ENCODE measurements at places on chromosomes 7 and 10.
A peak's percentile ranks its signal among the peaks of the same experiment; 100 is the strongest.

DNA sequence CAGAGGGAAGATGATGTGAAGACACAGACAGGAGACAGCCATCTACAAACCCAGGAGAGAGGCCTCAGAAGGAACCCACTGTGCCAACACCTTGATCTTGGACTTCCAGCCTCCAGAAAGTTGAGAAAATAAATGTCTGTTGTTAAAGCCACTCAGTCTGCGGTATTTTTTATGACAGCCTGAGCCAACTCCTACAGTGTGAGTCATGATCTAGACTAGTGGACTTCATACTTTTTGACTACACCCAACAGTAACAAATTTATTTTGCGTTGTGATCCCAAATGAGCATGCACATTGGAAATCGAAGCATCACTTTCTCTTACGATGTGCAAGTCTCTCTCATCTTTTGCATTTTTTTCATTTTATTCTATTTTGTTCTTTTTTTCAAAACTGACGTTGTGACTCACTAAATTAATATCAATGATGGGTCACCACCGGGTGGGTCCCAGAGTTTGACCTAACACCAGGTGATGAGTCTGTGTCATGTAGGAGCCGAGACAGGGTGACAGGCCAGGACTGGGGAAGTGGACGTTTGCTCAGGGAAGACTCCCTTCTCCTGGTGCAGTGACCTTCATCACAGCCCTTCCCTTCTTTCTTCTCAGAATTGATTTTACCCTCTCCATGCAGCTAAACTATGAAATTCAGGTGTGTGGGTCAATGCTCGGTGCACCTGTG, 28.9 kb downstream of the PHYH start:
- no peak for DNase-seq

- DNase-seq, result no peak
These were observed 19.6 kb downstream of the LRRC27 start for GRCh38 chr10:132351611-132352010.

DNA sequence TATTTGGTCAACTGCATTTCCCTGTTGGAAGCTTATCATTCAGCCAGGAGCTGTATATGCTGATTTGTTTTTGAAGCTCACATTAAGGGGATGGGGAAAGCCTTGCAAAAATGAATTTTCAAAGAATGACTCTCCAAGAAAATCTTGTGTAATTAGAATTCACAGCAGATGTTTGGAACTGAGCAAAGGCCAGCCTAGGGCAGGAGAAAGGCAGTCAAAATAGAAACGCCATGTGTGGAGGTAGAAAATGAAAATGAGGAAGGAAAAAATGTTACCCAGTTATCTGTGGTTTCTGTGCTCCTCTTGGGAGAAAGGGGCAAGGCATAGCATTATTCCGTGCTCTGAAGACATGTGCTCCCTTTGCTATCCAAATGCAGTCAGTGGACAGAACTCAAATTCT, 93.5 kb downstream of the NRP1 start:
- no peak for DNase-seq

- DNase-seq, result no peak
These were observed 34.0 kb downstream of the ITGB8 start for GRCh38 chr7:20364571-20365196.

DNA sequence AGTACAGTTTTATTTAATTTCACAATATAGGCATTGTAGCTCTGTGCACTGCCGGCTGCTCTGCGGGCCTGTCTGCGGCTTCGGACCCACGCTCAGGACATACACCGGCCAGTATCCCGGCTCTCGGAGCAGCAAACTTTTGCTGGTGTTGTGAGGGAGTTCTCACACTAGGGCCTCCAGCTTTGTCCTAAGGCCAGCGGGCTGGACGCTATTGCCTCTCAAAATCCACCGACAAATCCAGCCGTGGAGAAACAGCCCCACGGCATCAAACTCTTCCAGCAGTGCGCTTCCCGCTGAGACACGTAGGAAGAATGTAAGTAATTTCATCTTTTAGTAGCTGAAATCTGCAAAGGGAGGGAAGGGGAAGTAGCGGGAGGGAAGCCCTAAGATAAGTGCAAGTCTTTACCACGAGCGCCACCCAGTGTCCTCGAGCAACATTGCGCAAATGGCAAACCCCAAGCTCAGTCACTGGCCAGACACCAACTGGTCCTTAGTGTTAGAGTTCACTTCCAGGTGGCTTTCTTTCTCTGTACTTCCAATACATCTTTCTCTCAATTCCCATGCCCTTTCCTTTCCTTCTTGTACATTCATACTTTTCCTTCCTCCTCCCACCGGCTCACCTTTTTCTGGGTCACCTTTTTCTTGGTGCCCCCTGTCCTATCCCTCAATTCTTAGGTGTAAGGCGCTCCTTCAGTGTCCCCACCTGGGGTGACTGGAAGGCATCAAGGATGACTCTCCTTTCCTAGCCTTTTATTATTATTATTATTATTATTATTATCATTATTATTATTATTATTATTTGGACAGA, 3.0 kb upstream of the DLX5 start:
- peak; percentile 46 for DNase-seq

- DNase-seq, result no peak
These were observed 6.9 kb upstream of the GSTO2 start for GRCh38 chr10:104262055-104262454.
